NCI-H1105 treated with DMSO at 0.1 percent for 48 hours (cell line): ENCODE measurements at places on chromosomes 4 and X.

DNA sequence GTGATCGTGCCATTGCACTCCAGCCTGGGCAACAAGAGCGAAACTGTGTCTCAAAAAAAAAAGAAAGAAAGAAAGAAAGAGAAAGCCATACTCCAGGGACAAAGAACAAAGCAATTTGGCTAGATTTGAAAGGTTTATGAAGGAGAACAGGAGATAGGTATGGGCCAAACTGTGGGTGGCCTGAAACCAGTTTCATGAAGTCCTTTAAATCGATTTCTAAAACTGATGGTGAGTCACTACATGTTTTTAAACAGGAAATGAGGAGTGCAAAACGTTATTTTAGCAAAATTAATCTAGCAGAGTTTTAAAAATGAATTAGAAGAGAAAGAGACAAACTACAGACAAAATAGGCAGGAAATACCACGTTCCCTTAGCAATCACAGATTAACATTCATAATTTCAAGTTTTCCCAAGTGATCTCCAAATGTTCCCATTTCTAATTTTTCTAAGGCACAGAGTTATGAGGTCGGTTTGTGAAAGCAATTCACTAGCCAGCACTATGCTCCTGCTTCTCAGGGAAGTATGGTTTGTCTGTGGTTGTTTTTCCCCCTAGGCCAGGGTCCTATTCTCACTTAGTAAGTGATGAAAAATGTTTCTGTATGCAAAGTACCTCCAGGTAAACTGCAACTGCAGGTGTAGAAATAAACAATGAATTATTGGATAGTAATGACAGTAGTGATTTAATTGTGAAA is 190.6 kb downstream of the PPP3CA start:
- no peak for DNase-seq

DNA sequence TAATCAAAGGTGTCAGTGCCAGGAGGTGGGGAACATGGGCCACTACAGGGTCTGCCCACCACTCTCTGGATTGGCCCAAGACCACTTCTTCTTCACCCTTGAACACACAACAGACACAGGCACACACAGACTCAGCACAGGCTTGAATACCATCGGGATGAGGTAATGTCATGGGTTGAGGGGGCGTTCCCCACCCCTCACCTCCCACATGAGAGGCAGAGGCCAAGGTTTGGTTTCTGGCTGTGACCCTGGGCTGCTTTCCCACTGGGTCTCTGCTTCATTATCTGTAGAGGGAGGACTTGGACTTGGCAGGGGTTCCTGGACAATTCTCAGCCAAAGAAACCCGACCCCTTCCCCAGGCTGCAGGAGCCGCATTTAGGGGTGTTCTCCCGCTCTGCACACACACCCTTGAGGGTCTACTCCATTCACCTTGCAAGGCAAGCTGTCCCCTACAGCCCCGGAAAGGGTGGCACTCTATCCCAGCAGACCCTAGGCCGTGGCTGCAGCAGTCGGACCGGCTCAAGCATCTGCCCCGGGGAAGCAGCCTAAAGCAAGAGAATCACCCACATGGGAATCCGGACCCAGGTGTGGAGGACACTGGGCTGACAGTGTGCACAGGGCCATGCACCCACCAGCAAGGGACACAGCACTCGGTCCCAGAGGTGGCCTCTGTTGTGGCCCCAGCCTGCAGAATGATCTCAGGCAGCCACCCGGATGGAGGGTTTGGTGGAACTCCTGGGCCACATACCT is 62.4 kb downstream of the TRMT44 start:
- DNase-seq = no peak

- peak; percentile 69 for DNase-seq
Measured at GRCh38 chr4:181504924-181505323, 738.3 kb upstream of the TENM3 start.

- DNase-seq = no peak
Measured at GRCh38 chr4:100109921-100110320, 80.3 kb downstream of the DDIT4L start.

- no peak for DNase-seq
Measured at GRCh38 chr4:152352215-152352614, 183.7 kb downstream of the FBXW7 start.

DNA sequence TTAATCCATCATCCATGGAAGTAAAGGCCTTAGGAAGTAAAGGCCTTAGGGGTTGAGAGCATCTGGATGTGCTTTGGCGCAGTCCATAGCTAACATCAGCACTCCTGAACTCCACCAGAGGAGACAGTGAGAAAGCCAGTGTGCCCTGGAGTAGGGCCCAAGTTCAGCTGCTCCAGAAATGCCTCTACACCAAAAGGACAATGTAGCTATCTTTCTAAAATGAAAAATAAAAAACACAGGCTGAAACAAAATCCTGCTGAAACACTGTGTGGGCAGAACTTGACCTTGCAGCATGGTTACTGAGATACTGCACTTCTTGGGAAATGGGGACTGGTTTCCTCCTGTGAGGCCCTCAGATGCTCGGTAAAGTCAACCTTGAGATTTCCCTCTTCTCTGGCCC is 29.3 kb downstream of the SH3RF1 start:
- DNase-seq = no peak

DNA sequence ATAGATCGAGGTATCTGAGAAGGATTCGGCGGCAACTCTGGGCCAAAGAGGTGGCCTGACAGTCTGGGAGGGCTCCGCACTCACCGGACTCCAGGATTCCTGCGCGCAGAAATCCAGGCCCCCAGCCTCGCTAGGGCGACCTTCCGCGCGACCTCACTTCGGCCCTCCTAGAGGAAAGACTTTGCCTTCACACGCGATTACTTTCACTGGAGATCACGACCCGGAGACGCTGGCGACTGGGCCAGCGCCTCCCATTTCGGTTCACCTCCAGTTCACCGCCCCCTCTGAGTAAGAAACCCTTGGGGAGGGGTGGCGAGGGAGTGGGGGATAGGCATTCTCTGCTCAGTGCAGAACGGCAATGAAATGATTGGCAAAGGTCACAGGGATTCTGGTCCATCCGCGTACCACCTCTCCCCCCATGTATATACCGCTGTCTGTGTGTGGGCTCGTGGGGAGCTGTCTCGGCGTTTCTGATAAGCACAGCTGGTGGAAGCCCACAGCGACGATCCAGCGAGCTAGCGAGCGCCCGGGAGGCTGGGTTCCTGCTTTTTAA is 2.5 kb downstream of the POU3F4 start:
- DNase-seq = no peak

DNA sequence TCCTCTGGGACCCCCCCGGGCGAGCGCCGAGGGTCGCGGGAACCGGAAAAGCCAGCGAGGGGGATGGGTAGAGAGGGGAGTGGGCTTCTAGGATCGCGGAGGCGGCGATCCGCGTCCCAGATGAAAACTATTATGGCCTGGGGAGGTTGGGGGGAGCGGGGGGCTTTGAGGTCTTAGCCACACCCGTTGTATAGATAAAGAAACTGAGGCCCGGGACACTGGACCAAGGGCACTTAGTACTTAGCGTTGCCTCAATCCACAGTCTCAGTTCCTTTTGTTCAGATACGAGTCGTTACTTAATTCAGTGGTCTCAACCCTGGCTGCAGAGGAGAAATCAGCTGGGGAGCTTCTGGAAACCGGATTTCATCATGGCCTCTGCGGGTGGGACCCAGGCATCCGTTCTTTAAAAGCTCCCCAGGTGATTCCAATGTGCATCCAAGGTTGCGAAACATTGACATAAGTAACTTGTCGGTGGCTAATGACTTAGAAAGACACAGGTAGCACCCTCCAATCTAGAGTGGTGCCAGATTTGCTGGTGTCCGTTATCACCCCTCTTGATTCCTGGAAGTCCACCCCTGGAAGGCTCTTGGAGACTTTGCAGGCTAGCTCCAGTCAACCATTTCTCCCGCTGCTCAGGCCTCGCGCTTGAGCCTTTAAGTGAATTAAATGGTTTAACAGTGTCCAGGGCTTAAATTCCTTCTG is 90.7 kb downstream of the GEMIN8 start:
- DNase-seq = no peak

DNA sequence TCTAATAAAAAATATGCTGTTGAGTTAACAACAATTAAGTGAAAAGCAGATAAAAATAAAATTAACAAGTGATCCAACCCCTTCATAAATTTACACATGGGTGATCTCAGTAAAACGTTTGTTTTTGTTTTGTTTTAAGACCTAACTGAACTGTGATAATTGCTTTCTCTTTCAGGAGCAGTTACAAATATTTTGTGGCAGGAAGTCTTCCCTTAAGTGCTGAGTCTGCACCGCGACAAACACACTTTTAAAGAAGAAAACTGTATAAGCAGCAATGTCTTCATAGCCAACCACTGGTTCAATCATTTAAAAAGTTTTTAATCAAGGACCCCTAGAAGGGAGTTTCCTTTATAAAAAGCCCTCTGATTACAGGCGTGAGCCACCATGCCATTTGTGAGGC is 53.7 kb upstream of the NFKB1 start:
- no peak for DNase-seq

DNA sequence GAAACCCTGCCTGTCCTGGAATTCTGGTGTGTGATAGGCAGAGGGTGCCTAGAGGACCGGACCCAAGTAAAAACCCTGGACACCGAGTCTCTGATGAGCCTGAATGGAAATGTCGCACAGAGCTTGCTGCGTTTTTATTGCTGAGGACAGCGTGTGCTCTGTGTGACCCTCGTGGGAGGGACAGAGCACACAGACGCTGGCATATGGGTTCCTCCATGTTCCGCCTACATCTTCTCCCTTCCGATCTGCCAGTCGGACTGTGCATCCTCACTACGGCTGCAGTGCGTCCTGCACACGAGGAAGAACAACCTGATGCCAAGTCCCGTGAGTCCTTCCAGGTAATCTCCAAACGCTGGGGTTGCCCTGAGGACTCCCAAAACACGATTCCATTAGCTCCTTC is 68.3 kb downstream of the AFAP1 start:
- no peak for DNase-seq

DNA sequence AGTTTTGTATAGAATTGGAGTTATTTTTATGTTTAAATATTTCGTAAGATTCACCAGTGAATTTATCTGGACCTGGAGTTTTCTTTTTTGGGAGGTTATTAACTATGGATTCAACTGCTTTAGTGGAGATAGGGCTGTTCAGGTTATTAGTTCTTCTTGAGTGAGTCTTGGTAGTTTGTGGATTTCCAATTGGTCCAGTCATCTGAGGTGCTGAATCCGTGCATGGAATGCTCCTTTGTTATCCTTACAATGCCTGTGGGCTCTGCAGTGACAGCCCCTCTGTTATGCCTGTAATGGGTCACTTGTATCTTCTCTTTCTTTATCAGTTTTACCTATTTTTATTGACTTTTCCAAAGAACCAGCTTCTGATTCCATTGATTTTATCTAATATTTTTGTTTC is 15.4 kb upstream of the NKX1-1 start:
- no peak for DNase-seq

DNA sequence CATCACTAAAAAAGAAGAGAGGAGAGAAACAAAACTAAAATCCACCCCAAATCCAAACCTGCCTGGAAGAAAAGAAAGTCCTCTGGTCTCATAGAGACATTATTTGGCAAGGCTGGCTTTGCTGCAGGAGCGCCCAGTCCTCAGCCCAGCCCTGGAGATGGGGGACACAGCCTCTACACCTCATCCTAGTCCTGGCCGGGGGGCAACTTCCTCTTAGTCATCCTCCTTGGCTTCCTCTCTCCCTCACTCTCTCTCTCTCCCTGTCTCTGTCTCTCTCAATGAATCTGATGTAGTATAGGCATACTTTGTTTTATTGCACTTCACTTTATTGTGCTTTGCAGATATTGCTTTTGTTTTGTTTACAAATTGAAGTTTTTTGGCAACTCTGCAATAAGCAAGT is 55.8 kb upstream of the MAGEB10 start:
- DNase-seq = no peak

- DNase-seq = peak; percentile 5
Measured at GRCh38 chr4:23931489-23931830, 41.6 kb upstream of the PPARGC1A start.

DNA sequence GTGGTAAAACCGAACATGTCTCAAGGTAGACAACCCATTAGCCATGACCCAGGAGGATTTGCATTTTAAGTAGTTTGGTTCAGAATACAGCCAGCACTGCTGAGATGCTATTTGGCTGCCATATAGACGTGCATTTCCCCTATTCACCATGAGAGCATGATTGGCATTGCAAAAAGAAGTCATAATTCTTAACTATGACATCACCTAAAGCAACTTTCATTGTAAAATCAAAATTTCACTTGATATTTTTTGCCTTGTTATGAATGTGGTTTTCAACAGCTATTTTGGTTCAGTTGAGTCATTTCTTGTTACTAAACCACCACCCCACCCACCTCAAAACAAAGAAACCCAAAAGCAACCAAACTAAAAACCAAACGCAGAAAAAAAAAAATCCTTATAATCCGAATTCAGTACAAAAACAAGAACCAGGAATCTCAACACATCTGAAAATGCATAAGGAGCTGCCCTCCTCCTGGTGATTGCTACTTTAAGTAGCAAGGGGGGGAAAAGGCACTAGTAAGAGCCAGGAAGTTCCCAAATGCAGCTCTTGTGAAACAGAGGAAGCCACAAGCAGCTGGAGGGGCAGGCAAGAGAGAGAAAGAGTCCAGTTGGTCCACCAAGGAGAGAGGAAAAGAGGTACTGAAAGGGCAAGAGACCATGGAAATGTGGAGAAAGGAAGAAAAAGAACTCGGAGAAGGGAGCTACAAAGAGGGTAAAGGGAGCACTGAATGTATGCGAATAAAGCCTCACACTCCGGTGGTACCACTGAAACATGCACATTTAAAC is 3.1 kb downstream of the SLITRK4 start:
- DNase-seq = no peak

GRCh38 chrX:46587158-46587557 is 13.6 kb downstream of the CHST7 start:
- DNase-seq = no peak

GRCh38 chrX:41781500-41781899 is 57.5 kb downstream of the GPR82 start:
- DNase-seq = peak; percentile 20

DNA sequence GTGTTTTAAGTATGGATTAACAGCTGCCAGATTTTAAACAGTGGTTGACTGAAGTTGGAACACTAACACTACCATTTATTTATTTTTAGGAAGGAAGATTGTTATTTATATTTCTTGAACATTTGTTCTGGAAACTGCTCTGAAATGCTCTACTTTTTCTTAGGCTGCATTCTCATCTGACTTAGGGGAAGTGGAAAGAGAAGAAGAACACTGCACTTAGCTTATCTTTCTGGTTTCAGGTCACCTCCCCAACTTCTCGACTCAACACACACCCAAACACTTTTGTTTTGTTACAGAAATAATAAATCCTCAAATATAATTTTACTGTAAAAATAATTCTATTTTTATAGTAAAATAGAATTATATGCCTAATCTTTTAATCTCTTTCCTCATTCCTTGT is 18.6 kb downstream of the BLTP1 start:
- DNase-seq = no peak

DNA sequence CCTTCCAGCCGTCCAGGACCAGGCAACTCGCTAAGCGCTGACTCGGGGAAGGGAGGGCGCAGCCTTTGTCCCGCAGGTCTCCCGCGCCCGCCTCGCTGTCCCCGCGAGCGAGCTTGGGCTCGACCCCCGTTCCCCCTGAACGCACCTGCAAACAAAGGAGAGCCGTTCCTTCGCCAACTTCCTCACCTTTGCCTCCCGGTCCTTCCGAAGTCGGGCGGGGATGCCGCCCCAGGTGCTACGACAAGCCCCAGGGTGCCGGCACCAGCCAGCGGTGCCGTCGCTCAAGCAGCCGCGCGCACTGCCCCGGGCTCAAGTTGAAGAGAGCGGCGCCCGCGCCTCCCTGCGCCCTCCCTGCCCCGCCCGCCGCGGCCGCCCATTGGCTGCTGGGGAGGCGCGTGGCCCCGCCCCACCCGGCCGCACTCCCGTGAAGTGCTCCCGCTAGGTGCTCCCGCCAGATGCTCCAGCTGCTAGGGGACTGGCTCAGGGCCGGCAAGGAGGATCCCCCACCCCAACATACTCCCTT is 107.1 kb downstream of the NSUN7 start:
- peak; percentile 72 for DNase-seq
